ENCODE measurements at places on chromosomes 1 and 21. TPM values are rescaled to one million over a fixed set of nuclear protein-coding genes. Genes with fewer than 3 reads are reported as not detected.
A peak's percentile ranks its signal among the peaks of the same experiment; 100 is the strongest.

Gene MTF2
- 19.5 TPM for total RNA-seq

Gene RHD
- total RNA-seq = not detected

Gene TIE1
- total RNA-seq = 0.68 TPM

- no peak for DNase-seq
Measured at GRCh38 chr1:162388615-162389014, 7.1 kb downstream of the C1orf226 start.

- no peak for DNase-seq
Measured at GRCh38 chr1:84257617-84258016, 43.9 kb upstream of the SAMD13 start.

DNA sequence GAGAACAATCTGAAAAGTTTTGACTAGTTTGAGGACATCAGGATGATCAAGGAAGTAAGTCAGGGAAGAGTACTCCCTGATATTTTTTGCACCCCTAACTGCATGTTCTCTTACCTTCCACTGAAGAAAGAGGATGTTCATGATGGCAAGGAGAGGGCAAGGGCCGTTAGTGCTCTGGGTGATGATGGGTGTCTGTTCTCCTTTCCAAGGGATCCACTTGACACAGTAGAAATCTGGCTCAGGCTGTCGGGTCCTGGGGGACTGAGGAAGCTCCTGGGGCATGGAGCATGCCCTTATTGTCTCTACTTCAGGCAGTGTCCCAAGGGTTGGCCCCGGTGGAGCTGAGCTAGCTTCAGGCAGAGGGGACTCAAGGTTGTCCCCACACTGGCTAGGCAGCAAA is 4.7 kb downstream of the MINDY1 start:
- no peak for DNase-seq

DNA sequence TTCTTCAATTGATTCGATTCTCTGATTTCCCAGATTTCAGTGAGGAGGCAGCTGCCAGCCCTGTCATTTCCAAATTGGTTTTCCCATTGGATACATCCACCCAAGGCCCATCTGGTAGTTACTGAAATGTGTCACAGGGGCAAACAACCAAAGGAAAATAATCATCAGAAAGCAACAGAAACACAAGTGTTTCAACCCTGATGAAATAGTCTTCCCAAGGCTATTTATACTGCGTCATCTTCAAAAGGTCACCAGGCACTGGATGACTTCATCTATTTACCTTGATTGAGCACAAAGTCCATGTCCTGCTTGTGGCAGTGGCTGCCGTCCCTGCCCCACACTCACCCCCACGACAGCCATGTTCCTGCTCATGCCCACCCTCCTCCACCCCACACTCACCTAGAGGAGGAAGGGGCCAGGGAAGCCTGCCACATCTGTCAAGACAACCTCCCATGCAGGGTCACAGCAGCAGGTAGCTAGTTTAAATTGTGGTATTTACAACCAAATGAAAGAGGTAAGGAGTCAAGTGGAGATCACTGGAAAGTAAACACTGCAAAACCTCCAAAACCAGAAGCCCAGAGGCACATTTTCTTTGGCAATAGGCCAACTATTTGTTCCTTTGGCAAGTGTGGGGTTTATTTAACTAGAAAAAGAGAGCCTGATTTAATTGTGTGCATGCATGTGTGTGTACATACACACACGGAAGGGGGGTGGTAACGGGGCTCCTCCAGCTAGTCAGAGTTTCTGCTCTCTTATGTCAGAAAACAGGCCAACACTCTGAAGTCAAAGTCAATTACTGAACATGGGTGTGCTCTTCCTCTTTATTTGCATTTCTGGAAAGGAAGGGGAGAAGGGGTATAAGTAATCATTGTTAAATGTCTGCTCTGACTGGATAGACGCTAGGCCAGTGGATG is 49.5 kb upstream of the RAB4A start:
- peak; percentile 21 for DNase-seq

DNA sequence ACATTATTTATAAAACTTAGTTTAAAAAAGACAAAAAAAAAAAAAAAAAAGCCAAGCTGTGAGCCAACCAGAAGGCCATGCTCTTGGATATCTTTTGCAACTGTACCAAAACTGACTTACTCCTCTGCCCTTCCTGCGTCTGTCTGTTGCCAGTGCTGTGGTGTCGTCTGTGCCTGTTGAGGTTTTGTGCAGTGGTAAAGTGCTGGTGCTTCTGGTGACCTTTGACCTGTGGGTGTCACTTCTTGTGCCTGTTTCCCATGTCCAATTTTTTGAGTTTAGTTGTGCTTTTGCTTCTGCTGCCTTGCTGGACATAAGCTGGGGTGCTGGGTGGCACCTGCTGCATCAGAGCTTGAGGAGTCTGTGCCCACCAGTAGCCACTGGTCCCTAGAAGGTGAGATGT is 41.4 kb downstream of the RNF187 start:
- no peak for DNase-seq

DNA sequence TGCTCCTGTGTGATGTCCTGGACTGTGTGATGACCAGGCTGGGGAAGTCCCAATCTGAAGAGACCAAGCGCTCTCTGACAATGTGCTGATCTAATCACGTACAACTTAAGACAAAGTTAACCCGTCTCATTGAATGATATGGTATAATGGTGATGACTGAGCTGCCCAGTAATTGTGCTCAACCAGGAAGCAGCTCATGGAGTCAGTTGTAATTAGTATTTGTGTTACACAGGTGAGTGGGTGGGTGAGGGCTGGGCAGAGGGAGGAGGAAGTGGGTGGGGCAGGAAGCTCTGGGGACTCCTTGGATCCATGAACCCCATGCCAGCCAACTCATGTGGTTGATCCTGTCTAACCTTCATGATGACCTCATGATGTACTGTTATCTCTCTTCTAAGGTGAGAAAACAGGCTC is 8.7 kb upstream of the ECE1 start:
- no peak for DNase-seq

GRCh38 chr1:205677167-205677566 is 3.1 kb downstream of the SLC45A3 start:
- DNase-seq = no peak

- DNase-seq = no peak
Measured at GRCh38 chr1:11311816-11312755, 39.1 kb downstream of the UBIAD1 start.
